Neural crest cell (in vitro differentiated cells): ENCODE measurements at places on chromosomes 4 and X.

- DNase-seq: no peak
Observed at GRCh38 chr4:75254745-75255144, 259.5 kb downstream of the RCHY1 start.

- DNase-seq: no peak
Observed at GRCh38 chr4:13087041-13087440, 397.1 kb downstream of the RAB28 start.

DNA sequence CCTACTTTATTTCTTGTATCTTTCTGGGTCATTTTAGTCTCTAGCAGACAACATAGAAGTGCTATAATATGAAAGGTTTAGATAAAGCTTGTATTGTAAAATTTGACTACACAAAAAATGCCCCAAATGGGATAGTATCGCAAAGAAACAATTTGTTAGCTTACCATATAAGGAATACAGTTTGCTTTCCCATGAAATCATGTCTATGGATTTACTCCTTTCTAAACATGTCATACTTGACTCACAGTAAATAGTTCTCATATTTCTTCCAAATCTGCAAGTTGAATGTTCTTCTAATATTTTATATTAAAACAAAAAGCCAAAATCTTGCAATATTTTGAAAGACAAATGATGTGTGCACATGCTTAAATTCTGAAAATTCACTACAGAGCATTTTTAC, 103.9 kb downstream of the PPA2 start:
- DNase-seq: no peak

- no peak for DNase-seq
Observed at GRCh38 chr4:102826105-102826889, 1.1 kb downstream of the UBE2D3 start.

DNA sequence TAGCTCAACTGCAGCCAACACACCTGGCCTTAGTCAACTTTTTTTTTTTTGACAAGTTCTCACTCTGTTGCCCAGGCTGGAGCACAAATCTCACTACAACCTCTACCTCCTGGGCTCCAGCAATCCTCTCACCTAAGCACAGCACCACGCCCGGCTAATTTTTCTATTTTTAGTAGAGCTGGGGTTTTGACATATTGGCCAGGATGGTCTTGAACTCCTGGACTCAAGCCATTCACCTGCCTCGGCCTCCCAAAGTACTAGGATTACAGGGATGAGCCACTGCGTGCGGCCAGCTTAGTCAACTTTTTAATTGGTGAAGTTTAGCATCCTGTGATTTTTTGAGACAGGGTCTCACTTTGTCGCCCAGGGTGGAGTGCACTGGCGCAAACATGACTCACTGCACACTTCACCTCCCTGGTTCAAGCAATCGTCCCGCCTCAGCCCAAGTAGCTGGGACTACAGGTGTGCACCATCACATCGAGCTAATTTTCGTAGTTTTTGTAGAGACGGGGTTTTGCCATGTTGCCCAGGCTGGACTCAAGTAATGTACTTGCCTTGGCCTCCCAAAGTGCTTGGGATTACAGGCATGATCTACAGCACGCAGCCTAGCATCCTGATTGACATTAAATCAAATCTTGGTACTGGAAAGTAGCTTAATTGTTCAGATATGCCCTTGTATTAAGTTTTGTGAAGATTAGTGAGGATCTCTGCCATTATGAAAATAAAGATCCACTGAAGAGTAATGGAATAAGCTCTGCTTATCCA, 8.3 kb downstream of the HNRNPDL start:
- no peak for DNase-seq

GRCh38 chrX:111823703-111824102, 52.3 kb upstream of the TRPC5OS start:
- no peak for DNase-seq

DNA sequence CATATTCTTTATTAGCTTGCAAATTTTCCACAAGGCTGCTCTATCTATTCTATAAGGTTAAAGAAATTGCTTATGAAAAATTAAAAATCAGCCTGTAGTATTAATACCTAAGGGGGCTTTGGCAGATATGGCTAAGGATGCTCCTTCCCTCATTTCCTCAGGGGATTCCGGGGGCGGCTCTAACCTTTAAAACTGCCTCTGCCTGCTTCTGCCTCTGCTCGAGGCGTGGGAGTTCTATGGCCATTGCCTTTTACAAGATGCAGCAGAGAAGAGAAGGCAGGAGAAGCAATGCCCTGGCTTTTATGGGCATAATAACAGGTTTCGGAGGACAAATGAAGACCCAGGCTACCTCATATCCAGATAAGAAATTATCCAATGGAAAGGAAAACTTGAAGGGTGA, 8.6 kb upstream of the CDKN2AIP start:
- no peak for DNase-seq

- no peak for DNase-seq
Observed at GRCh38 chr4:164948975-164949374, 28.5 kb downstream of the TRIM61 start.

GRCh38 chr4:142700531-142700930, 145.6 kb downstream of the INPP4B start:
- no peak for DNase-seq

- DNase-seq: no peak
Observed at GRCh38 chr4:59956366-59956765, 1243.8 kb upstream of the ADGRL3 start.

GRCh38 chr4:24473309-24473721, 111.0 kb downstream of the DHX15 start:
- no peak for DNase-seq

DNA sequence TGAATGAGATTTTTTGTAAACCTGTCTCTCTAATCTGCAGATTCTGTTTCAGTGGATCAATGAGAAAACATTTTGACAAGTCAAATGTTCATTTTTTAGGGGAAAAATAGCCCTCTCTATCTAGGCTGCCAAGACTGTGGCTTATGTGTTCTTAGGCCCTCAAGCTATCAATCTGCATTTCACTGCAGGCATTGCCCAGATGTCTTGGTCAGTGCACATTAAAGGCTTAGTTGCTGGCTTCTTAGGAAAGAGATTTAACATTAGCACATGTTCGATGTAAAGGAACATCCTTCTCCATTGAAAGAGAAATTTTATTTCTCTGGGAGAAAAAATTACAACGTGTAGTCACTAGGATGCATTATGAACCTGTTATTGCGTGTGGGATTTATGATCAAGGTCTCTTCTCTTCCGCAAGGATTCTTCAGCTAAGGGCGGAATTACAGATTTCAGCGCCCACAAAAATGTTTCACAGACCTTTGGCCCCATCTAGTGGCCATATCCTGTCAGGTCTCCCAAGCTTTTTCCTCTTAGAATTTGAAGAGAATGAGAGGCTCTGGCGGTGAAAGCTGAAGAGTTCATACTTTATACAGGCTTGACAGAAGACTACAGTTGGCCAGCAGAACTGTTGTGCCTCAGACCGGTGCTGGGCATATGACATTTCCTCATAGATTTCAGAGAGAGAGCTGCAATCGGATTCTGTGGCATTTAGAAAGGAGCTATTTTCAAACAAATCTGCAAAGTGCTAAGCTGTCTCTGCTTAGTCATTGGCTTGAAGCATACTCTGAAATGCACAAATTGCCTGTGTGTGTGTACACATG, 144.6 kb upstream of the NOCT start:
- DNase-seq: peak; percentile 82

- DNase-seq: no peak
Observed at GRCh38 chrX:112368371-112368770, 285.8 kb upstream of the TRPC5 start.

DNA sequence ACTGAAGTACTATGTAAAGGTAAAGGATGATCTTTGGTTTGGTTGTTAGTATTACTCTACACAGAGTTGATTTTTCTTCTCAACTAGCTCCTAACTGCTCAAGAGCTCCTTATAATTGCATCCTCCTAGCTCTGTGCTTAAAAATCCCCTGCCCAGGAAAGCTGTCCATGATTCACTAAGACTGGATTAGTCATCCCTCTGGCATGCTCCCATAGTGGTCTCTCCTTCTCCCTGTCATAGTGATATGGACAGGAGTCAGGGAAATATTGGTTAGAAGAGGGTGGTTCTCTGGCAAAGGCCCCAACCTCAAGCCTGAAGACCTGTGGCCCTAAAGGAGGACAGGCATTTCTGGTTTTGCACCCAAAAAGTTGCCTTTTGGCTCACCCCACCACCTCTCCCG, 242.3 kb upstream of the KCNIP4 start:
- DNase-seq: no peak

DNA sequence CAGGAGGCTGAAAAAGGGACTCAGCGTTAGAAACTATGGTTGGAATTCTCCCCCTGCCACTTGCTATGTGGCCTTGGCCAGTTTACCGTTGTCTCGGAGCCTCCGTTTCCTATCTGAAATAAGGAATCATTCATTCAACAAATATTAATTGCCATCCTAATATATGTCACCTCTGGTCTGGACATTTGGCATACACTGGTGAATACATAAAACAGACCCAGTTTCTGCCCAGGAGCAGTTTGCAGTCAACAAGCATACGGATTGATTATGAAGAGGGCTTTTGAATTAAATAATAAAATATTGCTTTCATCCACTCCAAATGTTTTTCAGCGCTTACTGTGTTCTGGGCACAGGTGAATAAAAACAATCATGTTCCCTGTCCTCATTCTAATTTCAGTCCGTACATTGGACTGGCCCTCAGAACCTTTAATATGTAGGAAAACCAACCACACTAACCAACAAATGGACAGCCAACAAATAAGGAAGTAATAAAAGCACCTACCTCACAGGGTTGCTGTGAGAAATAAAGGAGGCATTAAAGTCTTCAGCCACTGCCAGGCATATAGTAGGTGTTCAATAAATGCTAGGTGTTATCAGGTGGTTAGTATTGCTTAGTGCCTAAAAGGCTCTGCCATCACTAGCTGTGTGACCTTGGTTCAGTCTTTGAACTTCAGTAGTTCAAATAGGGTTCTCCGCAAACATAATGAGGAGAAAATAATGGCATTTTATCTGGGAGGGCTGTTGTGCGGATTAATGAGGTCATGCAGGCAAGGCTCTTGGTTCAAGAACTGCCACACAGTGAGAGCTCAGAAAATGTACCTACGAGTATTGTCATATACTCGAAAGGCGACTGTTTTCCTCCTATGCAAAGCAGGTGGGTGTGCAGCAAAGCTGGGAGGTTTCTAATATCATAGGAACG, 7.3 kb upstream of the GSX2 start:
- no peak for DNase-seq

GRCh38 chr4:147340111-147340510, 140.8 kb upstream of the EDNRA start:
- no peak for DNase-seq

DNA sequence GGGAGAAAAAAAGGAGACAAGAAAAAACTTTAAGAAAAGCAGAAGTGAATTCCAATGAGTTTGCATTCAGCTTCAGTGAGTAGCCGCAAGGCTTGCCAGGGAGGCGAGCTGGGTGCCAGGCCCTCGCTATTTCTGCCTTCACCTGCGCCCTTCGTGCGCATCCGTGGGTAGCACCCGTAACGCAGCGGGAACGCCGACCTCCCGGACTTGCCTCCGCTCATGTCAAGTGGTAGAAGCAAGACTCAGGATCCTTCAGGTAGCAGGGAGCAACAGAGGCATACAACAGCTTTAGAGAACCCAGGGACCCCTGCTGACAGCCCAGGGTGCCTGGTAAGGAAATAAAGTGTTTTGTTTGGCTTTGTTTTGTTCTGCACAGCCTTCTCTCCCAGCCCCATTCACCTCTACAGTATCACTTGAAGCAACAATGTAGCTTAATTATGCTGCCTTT, 140.0 kb upstream of the BCOR start:
- no peak for DNase-seq

DNA sequence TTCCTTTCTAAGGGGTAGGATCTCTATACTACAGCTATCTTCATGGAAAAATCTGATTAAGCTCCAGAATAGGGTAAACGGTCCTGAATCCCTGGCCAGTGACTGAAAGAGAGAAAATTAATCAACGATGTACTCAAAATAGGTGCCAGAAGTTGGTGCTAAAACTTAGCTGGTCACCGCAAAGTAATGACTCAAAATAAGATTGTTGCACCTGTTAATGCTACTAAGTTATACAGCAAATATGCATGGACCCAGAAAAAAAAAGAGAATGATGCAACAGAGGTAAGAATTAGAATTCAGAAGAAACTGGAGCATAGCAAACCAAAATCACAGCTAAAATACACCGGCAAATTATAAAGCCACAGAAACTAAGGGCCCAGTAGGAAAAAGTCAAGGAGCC, 239.7 kb upstream of the FAM241A start:
- no peak for DNase-seq

GRCh38 chr4:154361450-154361849, 130.1 kb downstream of the DCHS2 start:
- no peak for DNase-seq

- no peak for DNase-seq
Observed at GRCh38 chr4:80058740-80059139, 14.3 kb downstream of the ANTXR2 start.

DNA sequence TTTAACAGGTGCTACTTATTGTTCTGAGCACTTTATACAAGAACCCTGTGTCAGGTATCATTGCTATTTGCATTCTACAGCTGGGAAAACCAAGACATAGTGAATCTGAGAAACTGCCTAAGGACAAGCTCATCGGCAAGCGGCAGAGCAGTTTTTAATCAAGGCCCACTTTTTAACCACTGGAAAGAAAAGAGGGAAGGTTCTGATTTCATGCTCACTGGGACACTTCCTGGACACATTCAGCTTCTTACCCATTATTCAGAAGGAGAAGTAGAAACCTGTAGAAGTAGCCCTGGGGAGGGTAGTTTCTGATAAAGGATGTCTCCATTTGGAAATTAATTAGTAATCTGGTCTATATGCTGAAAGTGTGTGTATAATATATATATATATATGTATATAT, 2.5 kb upstream of the LNX1 start:
- DNase-seq: no peak

DNA sequence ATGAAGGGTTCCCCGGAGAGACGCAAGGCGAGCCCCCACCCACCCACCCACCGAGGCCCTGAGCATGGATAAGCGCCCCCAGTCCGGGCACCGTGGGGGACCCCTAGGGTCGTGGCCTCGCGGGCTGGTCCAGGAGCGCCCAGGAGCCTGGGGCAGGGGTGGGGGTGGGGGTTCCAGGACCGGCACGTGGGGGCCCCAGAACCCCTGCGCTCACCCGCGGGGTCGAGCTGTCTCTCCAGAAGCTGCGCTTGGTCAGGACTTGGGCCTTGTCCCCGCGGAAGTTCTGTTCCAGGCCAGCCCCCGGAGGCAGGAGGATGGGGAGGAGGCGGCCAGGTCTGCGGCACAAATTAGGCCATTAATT, 11.2 kb upstream of the SHOX start:
- no peak for DNase-seq

- peak; percentile 25 for DNase-seq
Observed at GRCh38 chrX:16711893-16712547, 449 bp downstream of the CTPS2 start.

GRCh38 chrX:44908153-44908552, 35.2 kb downstream of the KDM6A start:
- DNase-seq: no peak

DNA sequence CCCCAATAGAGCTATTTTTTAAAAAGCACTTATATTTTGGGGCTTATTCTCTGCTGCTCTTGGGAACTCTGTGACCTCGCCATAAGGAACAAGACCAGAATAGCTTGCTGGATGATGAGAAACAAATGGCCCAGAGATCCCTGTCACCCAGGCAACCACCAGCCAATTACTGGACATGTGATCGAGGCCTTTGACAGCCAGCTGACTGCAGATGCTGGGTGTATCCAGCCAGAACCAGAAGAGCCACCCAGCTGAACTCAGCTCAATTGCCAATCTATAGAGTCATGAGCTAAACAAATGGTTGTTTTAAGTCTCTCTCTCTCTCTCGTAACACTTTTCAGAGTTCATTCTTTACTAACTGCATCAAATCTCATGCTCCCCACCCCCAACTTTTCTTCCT, 24.4 kb upstream of the CITED1 start:
- no peak for DNase-seq
